Erythroblast (primary cell): ENCODE measurements at places on chromosomes 16 and 17.

GRCh38 chr17:42591411-42591810, 13.9 kb upstream of the PSMC3IP start:
- DNase-seq, result no peak

DNA sequence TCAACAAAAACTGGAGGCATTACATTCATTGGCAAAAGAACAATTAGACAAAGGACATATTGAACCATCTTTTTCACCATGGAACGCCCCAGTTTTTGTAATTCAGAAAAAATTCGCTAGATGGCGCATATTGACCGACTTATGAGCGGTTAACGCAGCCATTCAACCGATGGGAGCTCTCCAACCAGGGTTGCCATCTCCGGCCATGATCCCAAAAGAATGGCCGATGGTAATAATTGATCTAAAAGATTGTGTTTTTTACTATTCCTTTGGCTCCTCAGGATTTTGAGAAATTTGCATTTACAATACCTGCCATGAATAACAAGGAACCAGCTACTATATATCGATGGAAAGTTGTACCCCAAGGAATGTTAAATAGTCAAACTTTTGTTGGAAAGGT, 21.4 kb downstream of the ALOX15B start:
- DNase-seq, result peak; percentile 67

GRCh38 chr17:1197781-1198490, 18.2 kb upstream of the ABR start:
- no peak for DNase-seq

- DNase-seq, result no peak
Measured at GRCh38 chr16:53503991-53504663, 1.1 kb upstream of the AKTIP start.

- DNase-seq, result no peak
Measured at GRCh38 chr17:62075308-62075815, 10.3 kb upstream of the MED13 start.

DNA sequence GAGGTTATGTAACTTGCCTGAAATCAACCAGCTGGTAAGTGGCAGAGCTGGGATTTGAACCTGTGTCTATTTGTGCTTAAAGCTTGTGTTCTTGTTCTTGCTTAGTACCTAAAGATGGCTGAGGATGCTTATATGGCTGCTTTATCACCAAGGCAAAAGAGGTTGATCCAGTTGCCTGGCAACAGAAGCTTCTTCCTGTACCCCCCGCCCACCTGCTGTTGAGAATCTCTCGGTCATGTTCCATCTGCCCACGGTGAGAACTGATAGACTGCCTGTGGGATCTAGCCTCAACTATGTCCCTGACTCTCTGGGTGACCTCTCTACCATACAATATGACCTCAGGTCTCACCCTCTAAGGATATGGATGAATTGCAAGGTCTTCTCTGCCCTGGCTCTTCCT, 60.7 kb downstream of the ABCC6 start:
- DNase-seq, result no peak

DNA sequence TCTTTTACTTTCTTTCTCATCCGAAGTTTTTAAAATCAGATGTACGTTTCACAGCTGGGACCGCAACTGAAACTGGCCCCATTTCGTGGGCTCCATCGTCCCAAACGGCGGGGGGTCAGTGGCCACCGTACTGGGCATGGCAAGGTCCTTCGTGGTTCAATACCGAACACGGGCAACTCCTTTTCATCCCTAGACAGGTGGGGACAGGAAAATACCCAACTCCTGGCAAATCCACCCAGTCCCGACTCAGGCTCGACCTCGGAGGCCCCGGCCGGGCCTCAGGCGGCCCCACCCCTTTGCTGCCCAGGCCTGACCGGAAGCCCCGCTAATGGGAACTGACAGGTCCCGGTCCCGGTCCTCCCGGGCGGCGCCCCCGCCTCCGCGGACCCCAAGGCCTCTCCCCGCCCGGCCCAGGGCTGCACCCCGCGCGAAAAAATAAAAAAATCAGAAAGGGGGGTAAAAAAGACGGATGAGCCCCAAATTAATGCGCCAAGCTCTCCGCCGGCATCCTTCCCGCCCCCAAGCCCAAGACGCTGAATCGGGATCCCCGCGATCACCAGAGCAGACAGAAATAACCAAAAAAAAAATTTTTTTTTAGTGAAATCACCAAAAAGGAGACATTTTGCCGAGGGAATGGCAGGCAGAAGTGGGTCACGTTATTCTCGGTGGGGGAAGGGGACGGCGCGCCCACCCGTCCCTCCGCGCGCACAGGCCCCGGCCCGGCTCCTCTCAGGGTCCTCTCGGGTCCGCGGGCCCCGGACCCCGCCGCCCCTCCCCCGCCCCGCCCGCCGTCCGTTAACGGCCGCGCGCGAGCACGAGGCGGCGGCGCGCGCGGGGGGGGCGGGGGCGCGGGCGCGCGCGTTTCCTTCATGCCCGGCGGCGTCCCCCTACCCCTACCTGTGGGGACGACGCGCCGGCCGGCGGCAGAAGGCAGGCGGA, 562 bp downstream of the ZC3H7A start:
- DNase-seq, result peak; percentile 62

GRCh38 chr16:82603784-82604411, 22.9 kb upstream of the CDH13 start:
- no peak for DNase-seq

DNA sequence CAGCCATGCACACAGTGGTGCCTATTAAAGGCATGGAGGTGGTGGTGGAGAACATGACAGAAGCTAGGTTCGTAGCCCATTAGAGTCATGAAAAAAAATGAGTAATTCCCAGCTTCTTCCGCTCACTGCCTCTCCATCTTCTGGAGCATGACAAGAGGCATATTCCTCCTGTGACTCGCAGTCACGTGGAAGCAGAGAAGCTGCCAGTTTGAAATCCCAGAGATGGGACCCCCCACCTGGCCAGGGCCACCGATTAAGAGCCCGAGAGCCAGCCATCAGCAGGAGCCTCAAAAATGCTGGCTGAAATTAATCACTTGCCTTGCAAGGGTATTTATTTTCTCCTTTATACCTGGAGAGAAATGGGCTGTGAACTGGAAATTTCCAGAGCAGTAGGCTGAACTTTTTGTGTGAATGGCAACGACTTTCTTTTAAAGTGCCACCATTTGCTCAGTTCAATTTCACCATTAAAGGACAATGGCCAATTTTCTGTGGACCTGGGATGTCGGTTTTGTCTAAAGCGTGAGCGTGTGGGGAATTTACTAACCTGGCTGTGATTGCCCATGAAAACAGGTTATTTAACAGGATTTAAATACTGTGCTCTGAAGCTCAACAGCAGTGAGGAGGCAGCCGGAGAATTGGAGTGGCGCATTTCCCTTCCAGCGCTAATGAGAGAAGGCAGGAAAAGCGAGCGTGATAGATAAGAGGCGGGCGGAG, 189.7 kb upstream of the SDK2 start:
- no peak for DNase-seq

DNA sequence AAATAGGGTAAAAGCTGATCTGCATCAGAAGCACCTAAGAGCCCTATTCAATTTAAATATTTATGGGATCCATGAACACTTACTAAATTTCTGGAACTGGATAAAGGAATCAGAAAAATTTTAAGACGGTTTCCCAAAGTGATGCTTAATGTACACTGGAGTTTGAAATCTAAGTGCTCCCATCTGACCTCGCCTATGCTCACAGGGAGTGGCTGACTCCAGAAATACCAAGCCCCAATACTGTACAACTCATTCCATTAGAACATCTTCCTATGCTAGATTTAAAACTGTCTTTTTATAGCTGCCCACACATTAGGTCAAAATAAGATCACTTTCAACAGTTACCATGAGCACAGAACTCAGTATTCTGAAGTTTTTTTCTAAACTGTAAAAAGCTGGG, 1214.6 kb downstream of the CDH11 start:
- DNase-seq, result no peak

DNA sequence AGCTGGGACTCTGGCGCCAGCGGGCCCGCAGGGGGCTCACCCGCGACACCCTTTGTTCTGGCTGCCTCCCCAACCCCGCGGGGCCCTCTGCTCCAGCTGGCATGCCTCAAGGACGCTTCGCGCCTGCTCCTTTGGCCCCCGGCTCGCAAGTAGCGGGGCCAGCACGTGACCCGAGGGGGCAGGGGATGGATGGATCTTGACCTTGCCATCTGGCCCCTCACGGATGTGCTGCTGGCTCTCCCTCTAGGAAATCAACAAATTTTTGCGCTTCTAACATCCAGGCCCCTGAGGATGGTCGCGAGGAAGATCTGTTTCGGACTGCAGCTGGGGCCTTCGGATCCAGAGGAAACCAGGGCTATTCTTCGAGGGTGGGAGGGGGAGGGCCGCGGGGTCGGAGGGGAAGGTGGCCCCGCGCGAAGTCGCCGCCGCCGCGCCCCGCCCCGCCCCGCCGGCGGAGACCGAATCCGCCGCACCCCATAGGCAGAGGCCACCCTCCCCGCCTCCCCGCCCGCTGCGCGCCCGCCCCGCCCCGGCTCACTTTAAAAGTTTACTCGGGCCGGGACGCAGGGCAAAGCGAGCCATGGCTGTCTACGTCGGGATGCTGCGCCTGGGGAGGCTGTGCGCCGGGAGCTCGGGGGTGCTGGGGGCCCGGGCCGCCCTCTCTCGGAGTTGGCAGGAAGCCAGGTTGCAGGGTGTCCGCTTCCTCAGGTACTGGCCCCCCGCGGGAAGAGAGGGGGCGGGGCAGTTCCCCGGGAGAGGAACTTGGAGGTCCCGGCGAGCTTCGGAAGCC, at the start of gene ACSF2:
ACSF2 (plus strand) TSS at position 537 of the 790 bp plus-strand sequence; CDS start at position 581, 44 bp downstream.
- peak; percentile 79 for DNase-seq

DNA sequence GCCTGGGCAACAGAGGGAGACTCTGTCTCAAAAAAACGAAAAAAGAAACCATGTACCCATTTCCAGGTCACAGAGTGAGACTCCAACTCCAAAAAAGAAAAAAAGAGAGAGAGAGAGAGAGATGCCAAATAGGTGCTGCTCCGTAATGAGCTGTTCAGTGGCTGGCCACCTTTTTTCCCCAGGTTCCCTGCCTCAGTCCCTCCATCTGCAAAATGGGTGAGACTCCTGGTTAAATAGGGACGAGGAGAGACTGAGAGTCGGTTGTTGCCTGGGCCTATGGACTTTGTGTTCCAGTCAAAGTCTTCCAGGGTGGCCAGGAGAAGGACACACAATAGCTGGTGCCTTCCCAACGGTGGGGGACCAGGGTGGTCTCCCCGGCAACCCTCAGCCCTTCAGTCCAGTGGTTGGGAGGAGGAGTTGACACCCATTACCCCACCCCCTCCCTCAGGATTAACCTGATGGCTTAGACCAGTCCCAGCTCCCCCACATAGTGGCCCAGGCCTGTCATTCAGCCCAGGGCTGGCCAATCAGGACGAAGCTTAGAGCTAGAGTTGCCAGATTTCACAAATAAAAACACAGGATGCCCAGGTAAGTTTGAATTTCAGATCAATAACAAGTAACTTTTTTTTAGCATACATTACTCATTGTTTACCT, 258.2 kb downstream of the PARN start:
- no peak for DNase-seq

GRCh38 chr17:82882715-82883418, 43.0 kb upstream of the ZNF750 start:
- no peak for DNase-seq

DNA sequence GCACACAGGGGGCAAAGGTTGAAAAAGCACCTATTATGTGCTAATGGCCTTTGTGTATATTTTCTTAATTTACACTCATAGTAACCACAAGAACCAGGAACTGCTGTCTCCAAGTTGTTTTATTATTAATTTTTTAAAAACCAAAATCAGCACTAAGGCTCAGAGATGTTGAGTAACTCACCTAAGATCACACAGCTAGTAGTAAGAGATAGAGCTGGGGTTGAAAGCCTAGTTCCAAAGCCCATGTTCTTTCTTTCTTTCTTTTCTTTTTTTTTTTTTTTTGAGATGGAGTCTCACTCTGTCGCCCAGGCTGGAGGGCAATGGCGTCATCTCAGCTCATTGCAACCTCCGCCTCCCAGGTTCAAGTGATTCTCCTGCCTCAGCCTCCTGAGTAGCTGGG, 75.3 kb downstream of the SDK2 start:
- no peak for DNase-seq

DNA sequence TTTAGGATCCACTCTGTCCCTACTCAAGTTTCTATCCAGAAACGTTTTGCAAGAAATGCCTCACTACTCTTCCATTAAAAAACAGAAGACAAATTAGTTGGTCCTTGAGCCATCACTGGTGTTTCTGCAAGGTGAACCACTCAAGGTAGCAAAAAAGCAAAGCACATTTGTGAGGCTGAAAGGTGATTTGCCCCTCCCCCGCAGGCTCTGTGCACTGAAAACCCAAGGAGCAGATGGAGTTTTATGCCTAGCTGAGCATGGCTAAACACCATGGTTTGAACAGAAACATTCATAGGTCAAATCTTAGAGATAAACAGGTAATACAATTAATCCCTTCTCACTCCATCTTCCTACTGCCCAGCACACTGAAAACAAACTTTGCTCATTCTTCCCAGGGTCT, 538.2 kb upstream of the CDH5 start:
- DNase-seq, result no peak

- DNase-seq, result no peak
Measured at GRCh38 chr17:1975573-1975972, 49.6 kb downstream of the RTN4RL1 start.

DNA sequence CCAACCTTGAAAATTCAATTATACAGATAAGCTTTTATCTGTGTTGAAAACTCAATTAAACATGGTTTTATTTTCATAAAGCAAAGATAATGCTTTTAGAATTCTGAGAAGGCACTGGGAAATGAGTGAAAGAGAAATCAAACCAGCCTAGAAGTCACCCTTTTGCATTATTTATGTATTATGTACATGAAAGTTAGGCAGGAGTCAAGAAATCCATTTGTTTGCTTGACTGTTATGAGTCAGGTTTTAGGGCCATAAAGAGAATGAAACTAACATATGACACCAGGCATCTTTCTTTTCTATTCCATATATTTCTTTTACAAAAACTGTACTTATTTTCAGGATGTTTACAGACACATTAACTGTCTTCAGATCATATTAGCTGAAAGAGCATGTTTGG, 23.3 kb upstream of the CDH8 start:
- DNase-seq, result no peak

DNA sequence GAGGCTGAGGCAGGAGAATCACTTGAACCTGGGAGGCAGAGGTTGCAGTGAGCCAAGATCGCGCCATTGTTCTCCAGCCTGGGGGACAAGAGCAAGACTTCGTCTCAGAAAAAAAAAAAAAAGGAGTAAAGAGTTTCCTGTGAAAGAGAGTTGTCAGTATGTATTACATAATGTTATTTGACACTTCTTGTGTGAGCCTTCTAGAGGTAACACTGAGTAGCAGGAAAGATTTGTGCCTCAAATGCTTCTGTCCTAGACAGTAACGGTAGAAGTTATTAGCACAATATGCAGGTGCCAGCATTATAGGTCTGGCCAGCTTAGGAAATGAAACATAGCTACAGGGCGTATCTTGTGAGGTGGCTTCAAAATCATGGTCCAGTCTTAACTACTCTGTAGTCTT, 6.2 kb downstream of the RPS6KB1 start:
- peak; percentile 32 for DNase-seq

GRCh38 chr16:89122322-89122851, 28.7 kb downstream of the ACSF3 start:
- no peak for DNase-seq

GRCh38 chr17:11305524-11305923, 64.5 kb downstream of the SHISA6 start:
- DNase-seq, result no peak

GRCh38 chr16:55947366-55947765, 72.2 kb upstream of the CES5A start:
- DNase-seq, result no peak
